ENCODE measurements at places on chromosomes 7 and 10. TPM values are rescaled to one million over a fixed set of nuclear protein-coding genes. Genes with fewer than 3 reads are reported as not detected.

GRCh38 chr7:4080954-4081353 lies 601.1 kb upstream of the FOXK1 start:
- no peak for DNase-seq

DNA sequence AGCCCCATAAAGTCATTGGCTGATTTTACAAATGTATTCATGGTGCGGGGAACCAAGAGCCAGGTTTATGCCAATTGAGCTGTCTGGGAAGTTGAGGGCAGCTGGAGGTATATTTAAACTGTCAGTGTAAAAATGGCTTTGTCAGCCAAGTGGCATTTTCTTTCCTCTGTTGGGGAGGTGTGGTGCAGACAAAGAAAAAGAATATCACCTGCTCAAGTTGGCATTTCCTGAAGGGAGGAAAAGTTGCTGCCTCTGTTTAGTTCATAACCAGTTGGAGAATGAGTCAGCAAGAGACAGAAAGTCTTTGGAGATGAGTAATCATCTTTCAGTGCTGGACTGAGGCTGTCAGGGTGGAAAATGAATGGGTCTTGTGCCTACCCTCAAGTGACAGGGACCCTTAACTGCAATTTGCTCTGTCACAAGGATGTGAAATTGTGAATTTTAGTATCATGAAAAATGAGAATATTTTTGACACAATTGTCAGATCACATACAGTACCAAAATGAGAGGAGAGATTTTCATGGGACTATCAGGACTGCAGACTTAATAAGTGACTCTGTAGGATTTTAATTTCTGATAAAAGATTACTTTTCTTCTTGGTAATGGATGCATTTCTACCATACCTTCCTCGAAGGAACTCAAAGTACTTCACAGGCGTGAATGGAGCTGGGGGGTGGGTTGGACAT lies 137.3 kb downstream of the ANLN start:
- no peak for DNase-seq

GRCh38 chr7:76225379-76225778 lies 23.7 kb downstream of the SRRM3 start:
- DNase-seq: peak; percentile 55

DNA sequence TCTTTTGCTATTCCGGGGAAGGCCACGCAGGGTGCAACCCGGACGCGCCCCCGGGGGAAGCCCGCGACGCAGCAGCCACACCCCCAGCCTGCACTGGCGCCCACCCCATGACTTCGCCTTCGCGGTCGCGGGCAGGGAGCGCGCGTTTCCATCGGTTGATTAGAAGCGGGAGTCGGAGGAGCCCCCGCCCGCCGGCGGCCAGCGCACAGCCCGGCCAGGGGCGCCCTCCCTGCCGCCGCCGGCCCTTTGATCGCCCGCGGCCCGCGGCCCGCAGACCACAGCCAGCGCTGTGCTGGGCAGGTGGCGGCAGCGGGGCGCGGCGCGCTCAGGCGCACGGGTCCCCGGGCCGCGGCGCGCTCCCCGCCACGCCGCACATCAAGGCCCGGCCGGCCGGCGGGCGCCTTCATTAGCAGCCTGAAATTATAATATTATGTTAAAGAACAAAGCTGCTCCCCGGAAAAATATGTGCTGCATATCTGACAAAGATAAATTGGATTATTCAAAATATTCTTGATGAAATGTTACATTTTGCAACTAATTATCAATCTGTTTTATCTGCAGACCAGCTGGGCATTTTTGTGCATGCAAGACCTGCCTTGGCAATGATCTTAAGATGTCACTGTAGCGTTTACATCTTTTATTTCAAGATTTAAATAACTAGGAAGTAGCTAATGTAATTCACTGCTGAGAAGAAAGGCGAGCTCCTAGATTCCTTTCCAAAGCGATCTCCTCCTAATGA lies 160.7 kb upstream of the MKI67 start:
- no peak for DNase-seq

- DNase-seq: no peak
Observed at GRCh38 chr7:142745091-142745635, 4.1 kb upstream of the PRSS1 start.

Gene ADCYAP1R1
- 0.05 TPM for total RNA-seq

- no peak for DNase-seq
Observed at GRCh38 chr7:157570531-157571200, 233.9 kb downstream of the DNAJB6 start.

Gene OPN1SW
- not detected for total RNA-seq

Gene SFTPD
- 0.17 TPM for total RNA-seq

DNA sequence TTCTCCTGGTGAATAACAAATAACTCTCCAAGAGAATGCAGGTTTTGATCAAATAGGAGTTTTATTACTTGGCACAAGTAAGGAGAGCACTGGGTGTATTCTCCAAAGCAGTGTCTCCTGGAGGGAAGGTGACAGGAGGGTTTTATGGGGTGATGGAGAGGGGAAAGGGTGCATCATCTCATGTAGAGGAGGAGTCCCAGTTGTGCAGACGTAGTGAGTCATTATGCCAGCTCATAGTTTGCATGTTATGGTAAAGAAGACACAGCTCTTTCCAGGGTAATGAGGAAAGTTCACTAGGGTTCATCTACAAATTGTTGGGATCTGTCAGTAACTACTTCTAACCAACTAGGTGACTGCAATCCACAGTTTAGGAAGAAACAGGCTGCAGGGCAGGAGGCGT lies 347.9 kb upstream of the MEOX2 start:
- no peak for DNase-seq

DNA sequence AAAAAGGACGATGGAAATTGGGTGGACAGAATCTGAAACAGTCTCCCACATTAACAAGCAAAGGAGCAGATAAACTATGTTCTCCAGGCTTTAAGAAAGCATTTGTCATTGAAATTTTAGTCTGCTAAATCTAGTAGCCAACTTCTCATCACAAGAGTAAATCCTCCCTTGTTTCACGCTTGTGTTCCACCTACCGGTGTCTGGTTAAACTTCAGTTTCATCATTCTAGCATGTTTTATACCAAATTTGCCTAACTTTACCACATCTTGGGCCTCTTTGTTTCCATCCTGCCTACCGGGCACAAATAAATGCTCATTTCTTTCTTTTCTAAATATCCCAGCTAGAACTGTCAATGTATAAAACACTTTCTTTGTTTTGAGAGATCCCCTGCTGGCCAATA lies 5.8 kb downstream of the LIPA start:
- no peak for DNase-seq

- DNase-seq: no peak
Observed at GRCh38 chr7:118863966-118864365, 639.5 kb downstream of the ANKRD7 start.

- DNase-seq: no peak
Observed at GRCh38 chr7:99406557-99406956, 1.8 kb downstream of the PDAP1 start.

GRCh38 chr10:75398692-75399460 lies 2.7 kb downstream of the ZNF503 start:
- DNase-seq: no peak

All from liver (tissue), 10 donors.